Lower leg skin (tissue), 4 donors: ENCODE measurements at places on chromosomes 16 and 17.

- no peak for DNase-seq
Measured at GRCh38 chr16:3281222-3281820, 2.0 kb upstream of the ZNF263 start.

DNA sequence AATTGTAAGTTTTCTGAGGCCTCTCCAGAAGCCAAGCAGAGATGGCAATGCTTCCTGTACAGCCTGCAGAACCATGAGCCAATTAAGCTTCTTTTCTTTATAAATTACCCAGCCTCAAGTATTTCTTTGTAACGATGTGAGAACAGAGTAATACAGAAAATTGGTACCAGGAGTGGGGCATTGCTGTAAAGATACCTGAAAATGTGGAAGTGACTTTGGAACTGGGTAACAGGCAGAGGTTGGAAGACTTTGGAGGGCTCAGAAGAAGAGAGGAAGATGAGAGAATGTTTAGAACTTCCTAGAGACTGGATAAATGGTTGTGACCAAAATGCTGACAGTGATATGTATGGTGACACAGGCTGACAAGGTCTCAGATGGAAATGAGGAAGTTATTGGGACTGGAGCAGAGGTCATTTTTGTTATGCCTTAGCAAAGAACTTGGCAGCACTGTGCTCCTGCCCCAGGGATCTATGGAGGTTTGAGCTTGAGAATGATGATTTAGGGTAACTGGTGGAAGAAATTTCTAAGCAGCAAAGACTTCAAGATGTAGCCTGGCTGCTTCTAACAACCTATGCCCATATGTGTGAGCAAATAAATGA, 23.1 kb downstream of the PRDM7 start:
- DNase-seq, result no peak

GRCh38 chr17:68200689-68201417, 47.0 kb upstream of the AMZ2 start:
- DNase-seq, result peak; percentile 95

GRCh38 chr17:50830994-50831393, 4.4 kb upstream of the WFIKKN2 start:
- no peak for DNase-seq

- no peak for DNase-seq
Measured at GRCh38 chr17:51674579-51675255, 414.4 kb downstream of the UTP18 start.

- DNase-seq, result no peak
Measured at GRCh38 chr16:4293181-4293716, 20.4 kb upstream of the TFAP4 start.

DNA sequence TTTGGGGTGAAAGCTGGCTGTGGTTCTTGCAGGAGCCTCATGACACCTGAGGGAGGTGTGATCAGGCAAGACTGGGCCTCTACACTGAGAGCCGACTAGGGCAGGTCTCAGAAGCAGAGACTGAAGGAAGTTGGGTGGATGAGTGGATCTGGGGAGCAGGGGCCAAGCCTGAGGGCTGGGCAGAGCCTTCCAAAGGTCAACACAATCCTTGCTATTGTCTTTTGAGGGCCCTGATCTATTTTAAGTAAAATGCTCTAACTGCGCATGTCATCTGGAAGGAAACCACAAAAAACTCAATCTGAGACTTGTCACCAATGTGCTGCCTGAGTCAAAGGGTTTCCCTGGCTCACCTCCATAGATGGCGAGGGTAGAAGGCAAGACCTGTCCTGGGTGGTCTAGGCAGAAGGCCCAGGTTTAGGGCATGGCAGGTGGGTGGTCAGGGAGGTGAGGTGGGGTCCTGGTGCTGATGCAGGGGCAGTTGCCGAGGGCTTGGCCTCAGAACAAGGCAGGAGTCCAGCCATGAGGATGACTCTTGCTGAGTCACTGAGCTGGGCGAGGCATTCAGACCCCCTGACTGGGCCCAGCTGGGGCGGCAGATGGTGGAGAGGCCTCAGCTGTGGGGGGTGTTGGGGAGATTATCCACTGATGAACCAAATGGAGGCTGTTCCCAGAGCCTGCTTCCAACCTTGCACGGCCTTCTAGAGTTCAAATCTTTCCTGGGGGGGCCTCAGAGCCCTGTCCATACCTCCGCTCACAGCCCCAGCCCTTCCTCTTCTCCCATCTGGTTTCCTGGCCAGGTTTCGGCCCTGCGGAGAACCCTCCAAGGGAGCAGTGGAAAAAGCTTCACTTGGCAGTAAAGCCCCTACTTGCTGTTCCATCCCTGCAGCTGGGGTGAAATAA, 5.1 kb downstream of the MVP start:
- no peak for DNase-seq

DNA sequence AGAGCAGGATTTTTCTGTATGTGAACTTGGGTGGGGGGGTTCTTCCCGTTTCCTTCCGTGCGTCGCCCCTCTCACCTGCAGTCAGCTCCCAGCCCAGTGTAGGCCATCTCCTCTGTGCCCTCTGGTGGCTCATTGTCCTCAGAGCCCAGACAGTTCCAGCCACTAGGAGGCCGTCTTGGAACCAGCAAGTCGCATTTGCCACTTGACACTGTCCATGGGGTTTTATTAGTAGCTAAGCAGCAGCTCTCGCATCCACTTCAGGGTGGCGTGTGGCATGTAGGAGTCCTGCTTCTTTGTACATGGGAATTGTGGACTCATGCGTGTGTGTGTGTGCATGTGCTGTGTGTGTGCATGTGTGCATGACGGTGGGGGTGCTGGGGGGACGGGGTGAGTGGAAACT, 74.0 kb downstream of the SEC14L1 start:
- DNase-seq, result no peak

DNA sequence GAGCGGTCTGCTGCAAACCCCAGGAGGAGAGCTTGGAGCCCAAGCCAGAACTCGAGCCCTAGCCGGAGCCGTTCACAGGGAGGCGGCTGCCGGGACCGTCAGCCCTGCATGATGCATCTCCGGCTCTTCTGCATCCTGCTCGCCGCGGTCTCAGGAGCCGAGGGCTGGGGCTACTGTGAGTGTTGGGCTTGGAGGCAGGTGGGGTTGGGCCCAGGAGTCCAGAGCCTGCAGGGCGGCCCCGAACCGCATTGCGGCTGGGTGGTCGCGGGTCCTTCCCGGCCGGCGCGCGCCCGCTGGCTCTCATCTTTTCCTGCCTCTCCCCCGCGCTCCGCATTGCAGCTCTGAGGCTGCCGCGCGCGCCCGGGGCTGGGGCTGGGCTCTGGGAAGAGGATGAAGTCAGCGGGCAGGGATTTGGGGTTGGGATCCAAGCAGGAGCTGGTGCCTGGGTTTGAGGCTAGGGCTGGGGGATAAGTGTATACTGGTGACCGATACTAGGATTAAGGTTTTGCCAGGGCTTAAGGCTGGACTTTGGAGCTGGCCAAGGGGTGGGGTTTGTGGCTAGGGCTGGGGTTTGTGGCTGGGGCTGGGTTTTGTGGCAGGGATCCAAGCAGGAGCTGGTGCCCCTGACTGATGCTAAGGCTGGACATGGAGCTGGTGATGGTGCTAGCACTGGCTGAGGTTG, 532 bp downstream of the CNTNAP1 start:
- DNase-seq, result no peak

DNA sequence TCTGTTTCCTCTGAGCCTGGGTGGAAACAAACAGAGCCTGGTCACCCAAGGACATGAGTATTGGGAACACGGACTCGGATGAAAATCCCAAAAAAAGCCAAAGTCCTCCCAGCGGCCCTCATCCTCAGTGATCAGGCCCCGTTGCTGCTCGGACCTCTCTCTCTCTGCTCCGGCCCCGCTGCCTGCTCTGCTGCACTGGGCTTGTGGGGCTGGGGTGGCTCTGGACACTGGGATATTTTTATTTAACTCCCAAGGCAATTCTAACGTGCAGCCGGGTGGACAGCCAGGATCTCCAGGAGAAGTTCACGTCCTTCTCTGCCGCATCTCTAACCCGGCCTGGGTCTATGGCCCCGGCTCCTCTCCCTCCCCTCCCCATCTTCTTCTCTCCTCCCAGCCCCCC, 280.9 kb upstream of the TNRC6C start:
- no peak for DNase-seq

GRCh38 chr17:81599719-81600486, 37.0 kb downstream of the NPLOC4 start:
- no peak for DNase-seq
